ENCODE measurements at places on chromosomes 2 and 18. TPM values are rescaled to one million over a fixed set of nuclear protein-coding genes. Genes with fewer than 3 reads are reported as not detected.

- no peak for DNase-seq
These were observed 67.4 kb downstream of the NAB1 start for GRCh38 chr2:190716176-190716807.

GRCh38 chr2:200577027-200577426 is 8.8 kb upstream of the AOX1 start:
- DNase-seq, result no peak

DNA sequence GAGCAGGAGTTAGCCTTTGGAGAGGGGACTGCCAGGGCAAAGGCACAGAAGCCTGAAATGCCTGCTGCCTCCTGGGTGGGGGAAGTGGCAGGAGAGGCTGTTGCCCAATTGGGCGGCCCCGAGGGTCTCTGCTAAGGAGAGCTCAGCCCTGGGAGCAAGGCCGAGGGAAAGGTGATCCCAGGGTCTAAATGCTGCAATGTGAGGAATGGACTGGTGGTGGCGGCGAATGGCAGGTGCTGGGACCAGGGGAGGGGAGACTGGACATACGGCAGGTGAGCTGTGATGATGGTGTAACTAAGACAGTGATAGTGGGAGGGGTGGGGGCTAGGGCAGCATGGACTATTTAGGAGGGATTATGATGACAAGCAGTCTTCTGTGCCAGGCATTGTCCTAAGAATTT is 104.0 kb downstream of the DYSF start:
- no peak for DNase-seq

DNA sequence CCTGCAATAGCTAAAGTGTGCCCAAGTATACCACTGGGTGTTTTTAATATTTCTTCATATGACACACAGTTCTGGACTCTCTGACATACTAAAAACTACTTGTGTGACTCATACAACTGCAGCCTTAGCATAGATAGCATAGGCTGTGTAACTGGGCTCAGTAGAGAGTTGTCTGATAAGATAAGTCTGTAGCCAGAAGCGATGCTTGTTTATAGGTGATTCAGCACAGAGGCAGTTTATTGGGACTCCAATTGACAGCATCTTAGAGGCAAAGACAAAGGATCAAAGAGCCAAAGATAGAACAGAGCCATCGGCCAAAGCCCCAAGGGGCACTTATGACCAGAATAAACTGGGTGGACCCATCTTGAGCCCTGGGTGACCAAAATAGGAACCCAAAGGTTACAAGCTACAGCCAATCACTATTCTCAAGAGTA is 42.3 kb downstream of the AAK1 start:
- peak; percentile 51 for DNase-seq

- DNase-seq, result peak; percentile 83
These were observed 1.6 kb upstream of the PSTPIP2 start for GRCh38 chr18:46073474-46074331.

DNA sequence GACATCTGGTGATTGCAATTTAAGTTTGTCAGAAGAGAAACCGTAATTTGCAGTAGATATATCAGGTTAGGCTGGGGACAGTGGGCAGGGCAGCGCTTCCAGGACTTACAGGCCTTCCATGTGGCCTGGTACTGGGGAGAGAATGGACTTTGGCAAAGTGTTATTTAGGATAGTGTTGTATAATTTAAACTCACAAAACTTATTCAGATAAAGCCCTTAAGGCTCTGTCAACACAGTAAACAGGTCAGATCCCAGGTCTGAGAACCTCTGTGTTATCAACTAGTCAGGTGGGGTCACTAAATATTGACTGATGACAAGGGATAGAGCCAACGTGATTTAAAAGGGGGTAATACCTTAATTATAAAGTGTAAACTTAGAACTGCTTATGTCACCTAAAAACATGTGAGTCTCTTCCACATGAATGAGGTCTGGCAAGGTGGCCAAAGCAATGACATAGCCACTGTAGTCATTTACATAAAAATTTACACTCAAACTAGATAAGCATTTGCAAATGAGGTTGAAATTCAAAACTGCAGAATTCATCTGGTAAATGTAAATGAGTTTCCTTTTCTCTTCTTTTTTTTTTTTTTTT is 80.2 kb upstream of the DNMT3A start:
- no peak for DNase-seq

DNA sequence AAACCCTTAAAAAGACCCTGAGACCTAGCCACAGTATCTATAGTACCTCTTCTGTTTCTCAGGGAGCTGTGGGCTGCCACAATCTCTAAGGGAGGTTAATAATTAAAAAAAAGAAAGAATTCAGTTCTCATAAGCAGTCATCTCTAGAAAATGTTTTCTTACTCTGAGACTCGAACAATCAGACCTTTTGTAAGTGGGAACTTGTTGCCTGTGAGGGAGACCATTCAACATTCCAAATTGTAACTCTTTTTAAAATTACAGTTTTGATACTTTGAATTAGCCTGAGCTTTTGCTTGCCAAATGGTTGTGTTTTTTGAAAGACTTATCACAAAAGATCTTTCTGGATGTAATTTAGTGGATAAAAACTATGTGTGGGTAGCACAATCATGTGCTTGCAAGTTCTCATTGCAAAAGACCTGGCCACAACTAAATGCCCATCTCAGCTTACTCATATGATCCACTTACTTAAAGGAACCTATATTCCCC is 33.3 kb downstream of the IL1R2 start:
- DNase-seq, result no peak

DNA sequence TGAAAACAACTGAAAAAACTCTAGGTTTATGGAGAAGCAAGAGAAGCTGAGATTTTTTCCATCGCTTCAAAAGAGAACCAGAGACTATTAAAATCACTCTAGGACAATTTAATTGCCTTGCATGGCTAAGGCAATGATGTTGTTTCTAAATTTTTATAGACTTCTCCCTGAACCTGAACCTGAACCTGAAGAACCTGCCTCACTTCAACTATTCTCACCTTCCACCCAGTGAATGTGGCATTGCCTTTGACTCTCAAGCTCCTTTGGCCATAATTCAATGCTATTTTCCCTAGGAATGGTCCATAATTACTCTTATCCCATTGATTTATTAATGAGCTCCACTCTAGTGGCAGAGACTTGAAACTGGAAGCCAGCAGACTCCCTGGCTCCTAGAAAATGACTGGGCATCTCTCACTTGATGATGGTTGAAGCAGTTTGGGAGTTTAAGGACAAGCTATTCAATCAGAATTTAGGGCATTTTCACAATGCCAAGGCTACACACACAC is 303.8 kb upstream of the UBE2E3 start:
- no peak for DNase-seq

- DNase-seq, result peak; percentile 72
These were observed 100.5 kb downstream of the CAPN13 start for GRCh38 chr2:30706534-30707303.

DNA sequence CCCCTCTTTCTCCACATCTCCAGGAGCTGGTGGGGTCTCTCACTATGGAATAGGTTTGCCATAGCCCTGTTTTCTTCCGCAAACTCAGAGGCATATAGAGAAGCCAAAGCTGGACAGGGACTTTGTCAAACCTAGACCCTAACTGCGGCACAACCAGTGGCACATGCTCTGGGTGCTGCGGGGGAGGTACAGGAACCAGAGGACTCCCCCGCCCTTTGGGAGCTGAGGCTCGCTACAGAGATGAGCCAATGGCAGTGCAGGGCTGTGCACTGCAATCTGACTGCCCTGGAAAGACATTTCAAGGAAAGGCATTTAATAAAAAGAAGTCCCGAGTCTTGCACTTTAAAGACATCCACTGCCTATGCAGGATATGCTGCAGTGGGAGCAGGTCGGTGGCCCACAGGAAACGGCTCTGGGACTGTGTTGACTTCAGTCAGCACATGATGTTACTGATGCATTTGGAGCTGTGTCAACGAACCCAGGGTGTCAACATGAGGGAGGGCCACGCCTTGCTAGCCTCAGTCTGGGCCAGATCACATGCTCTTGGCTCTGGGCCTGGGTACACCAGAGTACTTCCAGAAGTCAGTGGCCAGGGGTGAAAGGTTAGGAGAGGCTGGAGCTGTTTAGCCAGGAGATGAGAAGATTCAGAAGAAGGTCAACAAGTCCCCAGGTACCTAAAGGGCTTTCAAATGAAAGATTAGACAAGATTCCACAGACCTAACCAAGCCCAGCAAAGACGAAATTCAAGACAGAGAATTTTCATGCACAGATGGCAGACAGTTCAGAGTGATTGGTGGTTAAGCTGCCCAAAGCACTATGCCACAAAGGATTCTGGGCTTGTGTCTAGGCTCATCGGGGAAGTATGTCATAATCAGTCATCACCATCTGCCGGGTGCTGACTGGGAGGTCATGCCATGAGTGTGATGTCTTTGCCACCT is 8.2 kb downstream of the SLC35F6 start:
- peak; percentile 89 for DNase-seq

- DNase-seq, result no peak
These were observed 35.8 kb upstream of the GPC1 start for GRCh38 chr2:240399419-240400324.

GRCh38 chr2:152622219-152622618 is 95.0 kb downstream of the PRPF40A start:
- no peak for DNase-seq

GRCh38 chr2:202671317-202672035 is 36.7 kb downstream of the FAM117B start:
- no peak for DNase-seq

DNA sequence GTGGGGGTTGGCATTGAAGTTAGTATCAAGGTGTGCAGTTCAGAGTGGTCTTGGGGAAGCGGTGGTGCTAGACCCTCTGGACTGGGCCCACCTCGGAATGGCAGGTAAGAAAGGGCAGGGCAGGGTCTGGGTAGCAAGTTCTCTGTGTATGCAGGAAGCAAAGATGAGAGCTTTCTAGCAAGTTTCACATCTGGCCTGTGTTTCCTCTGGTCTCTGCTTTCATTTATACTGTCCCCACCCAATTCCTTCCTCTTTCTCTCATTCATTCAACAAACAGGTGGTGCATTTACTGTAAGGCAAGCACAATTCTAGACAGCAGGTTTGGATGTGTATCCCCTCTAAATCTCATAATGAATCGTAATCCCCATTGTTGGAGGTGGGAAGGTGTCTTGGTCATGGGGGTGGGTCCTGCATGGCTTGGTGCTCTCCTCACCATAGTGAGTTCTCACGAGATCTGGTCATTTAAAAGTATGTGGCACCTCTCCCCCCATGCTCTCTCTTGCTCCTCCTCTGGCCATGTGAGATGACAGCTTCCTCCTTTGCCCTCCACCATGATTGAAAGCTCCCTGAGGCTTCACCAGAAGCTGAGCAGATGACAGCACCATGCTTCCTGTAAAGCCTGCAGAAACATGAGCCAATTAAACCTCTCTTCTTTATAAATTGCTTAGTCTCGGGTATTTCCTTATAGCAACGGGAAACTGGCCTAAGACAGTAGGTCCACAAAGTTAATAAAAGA is 51.8 kb downstream of the PKDCC start:
- DNase-seq, result no peak

- DNase-seq, result no peak
These were observed 9.9 kb upstream of the INO80C start for GRCh38 chr18:35507623-35508022.

DNA sequence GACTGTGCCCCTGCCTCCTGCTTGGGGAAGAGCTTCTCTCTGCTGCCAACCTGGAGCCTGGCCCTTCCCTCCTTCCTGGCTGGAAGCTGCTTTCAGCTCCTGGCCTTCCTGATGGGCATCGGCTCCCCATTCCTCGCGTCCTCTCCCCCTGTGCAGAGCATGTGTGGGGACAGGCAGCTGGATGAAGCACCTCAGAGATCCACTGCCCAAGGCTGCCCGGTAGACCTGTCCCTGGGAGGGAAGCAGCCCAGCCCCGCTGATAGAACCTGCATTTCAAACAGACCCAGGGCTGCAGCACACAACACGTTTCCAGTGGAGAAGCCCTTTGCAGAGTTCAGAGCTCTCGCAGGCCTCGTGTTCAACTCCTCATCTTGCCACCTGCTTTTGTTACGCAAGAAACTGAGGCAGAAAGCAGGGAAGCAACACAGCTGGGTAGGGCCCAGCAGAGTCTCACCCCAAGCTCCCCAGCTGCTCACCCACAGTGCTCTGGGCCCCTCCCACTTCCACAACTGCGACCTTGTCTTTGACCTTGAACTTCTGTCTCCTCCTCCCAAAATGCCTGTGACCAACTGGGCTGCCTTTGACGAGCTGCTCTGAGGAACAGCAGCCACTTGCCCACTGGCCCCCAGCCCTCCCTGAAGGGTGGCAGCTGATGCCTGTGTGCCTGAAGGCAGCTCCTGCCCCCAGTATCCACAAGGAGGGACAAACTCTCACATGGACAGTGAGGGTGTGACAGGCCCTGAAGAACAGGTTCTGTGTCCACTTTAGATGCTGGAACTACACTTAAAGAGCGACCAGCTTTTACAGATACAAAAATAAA is 65.5 kb downstream of the PARD6G start:
- no peak for DNase-seq

DNA sequence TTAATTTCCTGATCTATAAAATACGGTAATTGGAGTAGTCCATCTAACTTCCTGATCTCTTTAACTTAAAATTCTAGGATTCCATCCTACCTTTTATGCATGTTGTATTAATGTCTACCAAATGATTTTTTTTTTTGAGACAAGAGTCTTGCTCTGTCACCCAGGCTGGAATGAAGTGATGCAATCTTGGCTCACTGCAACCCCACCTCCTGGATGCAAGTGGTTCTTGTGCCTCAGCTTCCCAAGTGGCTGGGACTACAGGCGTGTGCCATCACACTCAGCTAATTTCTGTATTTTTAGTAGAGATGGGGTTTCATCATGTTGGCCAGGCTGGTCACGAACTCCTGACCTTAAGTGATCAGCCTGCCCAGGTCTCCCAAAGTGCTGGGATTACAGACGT is 47.8 kb downstream of the CFAP36 start:
- no peak for DNase-seq

- no peak for DNase-seq
These were observed 20.4 kb upstream of the TMEM247 start for GRCh38 chr2:46458763-46459500.

- DNase-seq, result no peak
These were observed 192.0 kb downstream of the EPHA4 start for GRCh38 chr2:221380062-221380461.

DNA sequence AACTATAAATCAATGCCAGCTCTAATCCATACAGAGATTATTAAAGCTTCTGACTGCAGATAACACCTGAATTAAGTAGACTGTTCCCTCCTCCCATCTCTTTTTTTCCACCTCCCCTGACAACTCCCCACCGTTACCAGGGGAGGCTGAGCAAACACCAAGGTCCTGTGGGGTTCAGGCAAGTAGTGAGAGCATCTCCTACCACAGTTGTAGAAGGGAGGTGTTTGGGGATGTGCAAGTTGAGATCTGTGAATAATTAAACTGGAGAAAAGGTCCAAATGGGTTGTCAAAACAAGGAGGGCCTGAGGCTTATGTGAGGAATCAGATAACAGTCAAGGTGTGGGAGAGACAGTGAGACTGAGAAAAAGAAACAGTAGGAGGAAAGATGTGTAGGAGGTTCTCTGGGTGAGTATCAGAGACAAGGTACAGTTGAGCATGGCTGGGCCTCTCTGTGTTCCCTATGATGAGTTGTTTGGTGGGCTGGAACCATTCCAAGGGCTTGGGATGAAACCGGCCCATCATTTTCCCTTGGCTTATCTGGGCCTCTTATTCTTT is 194.6 kb downstream of the CYRIA start:
- DNase-seq, result no peak

MEIS1 gene
- 4.4 TPM for total RNA-seq

ICA1L gene
- total RNA-seq, result 8.0 TPM

ALKAL2 gene
- not detected for total RNA-seq

EIPR1 gene
- 42.9 TPM for total RNA-seq

CIAO1 gene
- total RNA-seq, result 62.3 TPM

FOXD4L1 gene
- total RNA-seq, result 0.63 TPM

VPS54 gene
- 16.5 TPM for total RNA-seq

CCDC85A gene
- 0.20 TPM for total RNA-seq

NYAP2 gene
- total RNA-seq, result not detected

EFR3B gene
- 0.09 TPM for total RNA-seq

Data from MCF 10A (cell line).